Activated naive CD8-positive, alpha-beta T cell treated with anti-CD3 and anti-CD28 coated beads for 36 hours (primary cell): ENCODE measurements at places on chromosomes 2 and 18. TPM values are rescaled to one million over a fixed set of nuclear protein-coding genes. Genes with fewer than 3 reads are reported as not detected.

Gene MTCL1
- total RNA-seq = 0.14 TPM

Gene KCNJ13
- total RNA-seq = not detected

Gene FRZB
- not detected for total RNA-seq

Gene NDC80
- 89.7 TPM for total RNA-seq

Gene TPO
- not detected for total RNA-seq

Gene IL36G
- total RNA-seq = not detected

Gene ADD2
- total RNA-seq = 33.2 TPM

Gene KRTCAP3
- total RNA-seq = 9.9 TPM

DNA sequence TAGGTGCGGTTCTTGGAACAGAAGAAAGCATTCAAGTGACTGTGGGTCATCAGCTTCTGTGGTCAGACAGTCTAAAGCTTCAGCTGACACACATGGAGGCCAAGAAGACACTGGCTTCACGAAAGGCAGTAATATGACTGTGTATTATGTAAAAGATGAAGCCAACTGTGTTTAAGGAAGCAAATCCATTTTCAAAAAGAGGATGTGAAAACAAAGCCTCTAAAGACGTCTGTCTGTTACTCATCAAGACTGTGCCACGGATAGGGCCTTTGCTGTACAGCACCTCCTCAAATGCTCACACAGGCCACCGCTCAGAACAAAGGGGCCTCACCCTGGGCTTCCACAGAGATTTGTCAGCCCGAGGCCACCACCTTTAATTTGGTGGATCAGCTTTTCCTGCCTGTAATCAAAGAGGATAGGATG is 21.1 kb upstream of the TMEM163 start:
- H3K4me3 ChIP-seq = no peak overlapping the region
- no peak overlapping the region for H3K27ac ChIP-seq
- no peaks in the 10 kb centered on the region for H3K36me3 ChIP-seq
- no peak for DNase-seq
- peaks cover 24% of the 10 kb centered on the region for H3K27me3 ChIP-seq
- H3K4me1 ChIP-seq = peaks cover 2% of the 10 kb centered on the region

- no peak overlapping the region for H3K27ac ChIP-seq
- H3K27me3 ChIP-seq = no peaks in the 10 kb centered on the region
- H3K4me1 ChIP-seq = peaks cover 36% of the 10 kb centered on the region
- H3K4me3 ChIP-seq = no peak overlapping the region
These were observed 12.9 kb downstream of the ARID5A start for GRCh38 chr2:96549466-96549785.

DNA sequence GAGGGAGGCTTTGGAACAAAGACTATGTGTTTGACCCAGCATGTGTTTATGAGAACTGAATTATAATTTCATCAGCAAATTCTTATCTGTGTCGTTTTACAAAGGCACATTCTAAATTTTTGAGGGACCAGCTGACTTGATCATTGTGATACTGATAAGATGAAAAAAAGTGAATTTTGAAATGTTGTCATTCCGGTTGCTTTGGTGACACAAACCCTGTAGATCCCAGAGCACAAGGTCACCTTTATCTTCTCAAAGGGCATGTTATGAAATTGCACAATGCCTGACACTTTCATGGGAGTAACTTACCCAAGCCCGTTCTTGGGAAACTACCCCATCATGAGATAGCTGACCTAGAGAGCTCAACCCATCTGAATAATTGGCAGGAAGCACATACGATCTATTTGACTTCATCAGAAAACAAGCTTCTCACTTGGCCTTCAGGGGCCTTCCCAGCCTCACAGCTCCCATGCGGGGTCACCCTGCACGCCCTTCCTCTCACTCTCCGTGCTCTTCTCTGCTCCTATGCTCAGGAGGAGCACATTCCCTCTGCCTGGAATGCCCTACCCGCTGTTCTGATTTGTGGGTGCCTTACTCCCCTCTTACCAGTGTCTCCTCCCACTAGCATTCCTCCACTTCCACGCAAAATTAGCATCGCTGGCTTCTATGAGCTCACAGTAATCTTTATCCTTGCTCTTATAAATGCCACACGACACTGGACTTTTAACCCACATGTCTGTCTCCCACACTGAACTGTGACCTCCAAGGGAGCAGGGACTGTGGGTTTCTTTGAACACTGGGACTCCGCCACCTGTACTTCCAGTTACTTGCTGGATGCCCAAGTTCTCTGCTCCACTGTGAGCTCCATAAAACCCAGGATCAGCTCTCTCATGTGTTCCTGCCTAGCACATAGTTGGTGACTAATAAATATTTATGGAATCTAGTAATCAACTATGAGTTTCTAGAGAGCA is 555.8 kb upstream of the ID2 start:
- H3K4me1 ChIP-seq = no peaks in the 10 kb centered on the region
- H3K27ac ChIP-seq = no peak overlapping the region
- no peak for DNase-seq
- H3K27me3 ChIP-seq = no peaks in the 10 kb centered on the region

- no peak overlapping the region for H3K27ac ChIP-seq
- H3K4me1 ChIP-seq = peaks cover 46% of the 10 kb centered on the region
- H3K27me3 ChIP-seq = no peaks in the 10 kb centered on the region
- H3K36me3 ChIP-seq = peaks cover 35% of the 10 kb centered on the region
- no peak overlapping the region for H3K4me3 ChIP-seq
- DNase-seq = no peak
These were observed 78.2 kb downstream of the STK39 start for GRCh38 chr2:168169097-168169745.

DNA sequence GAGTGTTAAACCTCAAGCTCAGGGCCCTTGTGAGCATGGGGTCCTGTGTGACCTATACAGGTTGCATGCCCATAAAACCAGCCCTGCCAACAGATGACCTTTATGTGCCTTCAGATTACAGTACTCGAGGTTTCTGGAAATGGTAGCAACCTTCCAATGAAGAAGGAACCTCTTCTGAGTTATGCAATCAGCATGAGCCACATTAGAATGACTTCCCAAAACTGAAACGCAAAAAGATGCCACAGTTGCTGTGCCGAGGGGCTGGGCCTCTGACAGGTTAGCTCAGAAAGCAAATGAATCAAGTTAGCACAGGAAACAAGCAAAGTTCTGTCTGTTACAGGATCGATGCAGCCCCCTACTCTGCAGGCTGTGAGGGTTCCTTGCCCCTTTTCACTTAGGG is 37.7 kb downstream of the TGFA start:
- H3K27me3 ChIP-seq = no peaks in the 10 kb centered on the region
- peaks cover 10% of the 10 kb centered on the region for H3K4me1 ChIP-seq
- no peak overlapping the region for H3K4me3 ChIP-seq
- no peak for DNase-seq
- H3K27ac ChIP-seq = no peak overlapping the region
- H3K36me3 ChIP-seq = no peaks in the 10 kb centered on the region

DNA sequence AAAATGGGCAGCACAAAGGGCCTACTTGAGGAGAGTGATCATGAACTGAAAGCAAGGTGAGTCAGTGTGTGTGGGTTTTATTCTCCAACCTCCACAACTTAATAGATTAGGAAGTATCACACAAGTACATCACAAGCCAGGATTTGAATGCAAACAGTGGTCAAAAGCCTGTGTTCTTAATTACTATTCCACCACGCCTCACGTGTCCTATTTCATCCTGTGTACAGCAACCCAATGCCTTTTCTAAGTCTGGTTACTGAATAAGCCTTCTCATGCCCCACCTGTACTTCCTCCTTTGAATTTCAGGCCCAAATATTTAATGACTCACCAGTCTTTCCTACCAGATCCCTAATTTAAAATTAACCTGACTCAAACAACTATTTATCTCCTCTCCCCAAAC is 755.7 kb upstream of the SLC8A1 start:
- no peak overlapping the region for H3K27ac ChIP-seq
- no peaks in the 10 kb centered on the region for H3K27me3 ChIP-seq
- no peak for DNase-seq

DNA sequence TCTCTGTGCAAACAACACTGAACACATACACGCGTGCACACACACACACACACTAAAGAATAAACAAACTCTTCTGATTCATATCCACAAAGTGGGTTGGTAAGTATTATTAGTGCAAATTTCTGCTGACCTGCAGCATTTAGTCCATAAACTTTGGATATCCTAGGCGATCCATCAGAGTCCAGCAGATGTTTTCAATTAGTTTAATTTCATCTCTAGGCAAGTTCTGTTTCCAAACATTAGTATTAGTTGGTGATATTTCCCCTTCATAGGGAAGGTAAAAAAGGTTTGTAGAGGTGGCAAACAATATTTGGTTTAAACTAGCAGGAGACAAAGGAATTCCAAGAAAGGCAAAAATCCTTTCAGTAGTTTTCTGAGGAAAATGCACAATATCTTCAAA is 5.7 kb downstream of the DSEL start:
- peaks cover 11% of the 10 kb centered on the region for H3K4me1 ChIP-seq
- H3K36me3 ChIP-seq = peaks cover 2% of the 10 kb centered on the region
- H3K27me3 ChIP-seq = no peaks in the 10 kb centered on the region
- no peak for DNase-seq
- H3K27ac ChIP-seq = no peak overlapping the region

- no peak overlapping the region for H3K4me3 ChIP-seq
- no peak for DNase-seq
- no peaks in the 10 kb centered on the region for H3K4me1 ChIP-seq
- no peak overlapping the region for H3K27ac ChIP-seq
- H3K27me3 ChIP-seq = no peaks in the 10 kb centered on the region
These were observed 49.0 kb upstream of the EPAS1 start for GRCh38 chr2:46248171-46248570.

DNA sequence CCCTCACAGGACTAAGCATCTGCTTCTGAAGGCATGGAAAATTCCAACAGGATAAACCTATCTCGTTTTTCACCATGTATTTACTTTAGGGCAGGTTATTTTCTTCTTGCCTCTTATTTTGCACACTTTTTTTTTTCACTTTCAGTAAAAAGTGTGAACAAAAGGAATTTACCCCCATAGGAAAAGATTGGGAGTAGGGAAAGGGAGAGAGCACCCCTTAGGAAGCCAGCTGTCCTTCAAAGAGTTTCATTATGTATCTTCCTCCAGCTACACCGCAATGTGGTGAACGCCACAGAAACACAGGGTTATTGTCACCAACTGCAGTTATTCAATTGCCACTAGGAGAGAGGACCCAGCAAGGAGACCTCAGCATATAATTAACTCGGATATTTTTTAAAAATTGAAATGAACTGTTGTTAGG is 286.2 kb upstream of the VRK2 start:
- H3K4me1 ChIP-seq = no peaks in the 10 kb centered on the region
- H3K27ac ChIP-seq = no peak overlapping the region
- H3K4me3 ChIP-seq = no peak overlapping the region
- peak; percentile 1 for DNase-seq
- no peaks in the 10 kb centered on the region for H3K36me3 ChIP-seq

DNA sequence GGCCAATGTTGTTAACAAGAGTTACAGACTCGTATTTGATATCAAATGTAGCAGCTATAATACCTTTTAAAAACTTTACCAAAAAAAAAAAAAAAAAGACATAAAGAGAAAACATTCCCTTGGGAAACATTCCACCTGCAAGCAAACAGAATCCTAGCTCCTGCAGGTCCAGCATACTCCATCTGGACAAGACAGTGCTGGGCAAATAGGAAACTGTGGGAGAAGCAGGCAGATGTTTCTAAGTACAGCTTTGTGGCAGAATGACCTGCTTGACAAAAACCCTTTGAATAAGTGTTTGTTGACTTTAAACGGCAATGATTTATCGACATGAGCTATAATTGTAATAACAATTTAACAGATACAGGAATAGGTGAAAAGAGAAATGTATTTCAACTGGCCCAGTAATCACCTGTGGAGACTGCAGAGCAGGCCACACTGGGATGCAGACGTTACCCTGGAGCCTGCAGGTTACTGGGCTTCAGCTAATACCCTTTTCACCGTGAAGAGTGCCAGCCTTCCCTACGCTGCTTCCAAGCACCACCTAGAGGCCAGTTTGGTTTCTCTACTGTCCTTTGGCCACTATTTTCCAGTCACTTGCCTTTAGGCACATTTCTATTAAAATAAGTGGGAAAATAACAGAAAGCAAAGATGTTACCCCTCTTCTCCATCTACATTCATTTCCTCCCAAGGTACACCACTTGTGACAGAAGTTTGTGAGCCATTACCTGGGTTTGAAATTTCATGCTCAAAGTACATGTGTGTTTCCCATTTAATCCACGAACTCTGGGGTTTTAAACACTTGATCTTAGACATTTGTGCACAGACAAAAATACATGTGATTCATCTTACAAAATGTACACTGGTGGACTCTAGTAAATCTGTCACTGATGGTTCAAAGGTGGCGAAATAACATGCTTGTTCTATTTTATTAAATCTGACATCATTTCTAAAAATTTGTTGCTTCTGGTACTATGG is 96.9 kb upstream of the ZNF397 start:
- H3K27ac ChIP-seq = no peak overlapping the region
- H3K36me3 ChIP-seq = peaks cover 36% of the 10 kb centered on the region
- H3K4me1 ChIP-seq = peaks cover 9% of the 10 kb centered on the region
- H3K27me3 ChIP-seq = no peaks in the 10 kb centered on the region

- no peaks in the 10 kb centered on the region for H3K4me1 ChIP-seq
- no peak overlapping the region for H3K27ac ChIP-seq
- DNase-seq = no peak
- H3K36me3 ChIP-seq = no peaks in the 10 kb centered on the region
- no peak overlapping the region for H3K4me3 ChIP-seq
- H3K27me3 ChIP-seq = no peaks in the 10 kb centered on the region
These were observed 486.6 kb upstream of the HS6ST1 start for GRCh38 chr2:128805237-128805636.

GRCh38 chr2:114880046-114880445 is 437.6 kb downstream of the DPP10 start:
- H3K27ac ChIP-seq = no peak overlapping the region
- H3K4me3 ChIP-seq = no peak overlapping the region
- H3K36me3 ChIP-seq = no peaks in the 10 kb centered on the region

DNA sequence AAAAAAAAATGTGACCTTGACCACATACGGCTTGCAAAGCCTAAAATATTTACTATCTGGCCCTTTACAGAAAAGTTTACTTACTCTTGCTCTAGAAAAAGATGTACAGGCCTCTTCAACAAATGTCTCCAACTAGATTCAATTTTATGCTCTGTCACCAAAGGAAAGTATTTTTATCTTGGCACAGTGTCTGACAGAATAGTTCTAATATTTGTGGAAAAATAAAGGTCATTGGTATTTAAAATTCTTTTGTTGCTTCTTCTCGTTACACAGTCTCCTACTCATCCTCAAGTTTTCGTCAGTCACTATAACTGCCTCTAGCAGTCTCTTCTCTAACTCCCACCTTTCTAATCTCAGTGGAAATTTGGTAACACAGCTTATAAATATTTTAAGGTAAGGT is 1.4 kb downstream of the RBKS start:
- H3K4me3 ChIP-seq = peak overlapping the region; percentile 97
- no peak overlapping the region for H3K27ac ChIP-seq
- peaks cover 23% of the 10 kb centered on the region for H3K36me3 ChIP-seq
- H3K4me1 ChIP-seq = peaks cover 40% of the 10 kb centered on the region
- DNase-seq = no peak
- peaks cover 5% of the 10 kb centered on the region for H3K27me3 ChIP-seq

GRCh38 chr2:57440437-57440836 is 606.2 kb upstream of the VRK2 start:
- H3K36me3 ChIP-seq = no peaks in the 10 kb centered on the region
- H3K4me1 ChIP-seq = no peaks in the 10 kb centered on the region
- no peaks in the 10 kb centered on the region for H3K27me3 ChIP-seq
- H3K27ac ChIP-seq = no peak overlapping the region
- H3K4me3 ChIP-seq = no peak overlapping the region

- DNase-seq = no peak
- H3K27me3 ChIP-seq = no peaks in the 10 kb centered on the region
- H3K36me3 ChIP-seq = no peaks in the 10 kb centered on the region
- peaks cover 2% of the 10 kb centered on the region for H3K4me1 ChIP-seq
- no peak overlapping the region for H3K27ac ChIP-seq
- no peak overlapping the region for H3K4me3 ChIP-seq
These were observed 9.3 kb downstream of the ARMC9 start for GRCh38 chr2:231207734-231208133.
